NCI-H1417 (cell line): ENCODE measurements at places on chromosomes 3 and 15.

DNA sequence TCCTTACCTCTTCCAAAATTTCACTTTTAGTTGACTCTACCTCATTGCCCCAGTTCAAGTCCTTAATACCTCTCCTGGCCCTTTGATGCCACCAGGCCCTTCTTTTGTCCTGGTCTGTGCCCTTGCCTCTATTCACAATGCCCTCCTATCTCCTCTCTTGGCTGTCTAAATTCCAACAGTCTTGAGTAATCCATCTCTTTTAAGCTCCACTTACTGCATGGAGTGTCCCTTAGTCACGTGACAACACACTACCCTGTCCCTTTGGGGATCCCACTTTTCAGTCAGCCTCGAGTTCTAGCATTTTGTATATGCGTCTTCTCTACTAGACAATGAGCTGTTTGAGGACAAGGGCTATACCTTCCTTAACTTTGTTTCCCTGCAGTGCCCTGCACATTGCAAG, 52.7 kb upstream of the SCN5A start:
- DNase-seq: no peak

DNA sequence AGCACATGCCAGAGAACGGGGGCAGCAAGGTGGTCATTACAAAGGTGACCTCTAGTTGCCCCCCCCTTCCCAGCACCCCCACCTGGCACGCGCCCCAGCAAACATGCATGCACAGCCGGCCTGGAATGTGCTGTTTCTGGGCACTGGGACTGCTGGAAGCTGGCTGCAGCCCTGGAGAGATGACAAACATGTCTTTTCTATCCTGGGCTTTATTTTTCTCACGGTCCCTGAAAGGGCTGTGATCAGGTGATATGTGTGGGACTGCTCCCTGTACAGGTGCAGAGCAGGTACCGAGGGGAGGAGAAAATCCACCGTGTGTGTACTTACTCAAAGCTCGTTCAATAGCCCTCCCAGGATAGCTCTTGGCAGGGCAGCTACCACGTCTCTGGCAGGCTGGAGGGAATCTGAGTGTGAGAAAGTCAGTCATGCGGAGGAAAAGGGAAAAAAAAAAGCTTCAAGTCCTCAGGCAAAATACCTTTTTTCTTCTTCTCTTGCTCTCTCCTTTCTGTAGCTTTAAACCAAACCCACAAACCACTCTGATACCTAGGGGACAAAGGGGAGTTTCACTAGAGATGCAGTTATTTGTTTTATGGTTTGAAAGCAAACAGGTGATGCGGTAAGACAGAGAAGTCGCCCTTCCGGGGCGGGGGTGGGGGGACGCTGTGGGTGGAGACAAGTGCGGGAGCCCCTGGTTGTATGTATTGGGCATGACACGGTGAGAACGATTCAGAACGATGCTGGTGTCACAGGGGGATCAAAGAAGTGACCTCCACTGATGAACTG, 5.0 kb upstream of the HES1 start:
- DNase-seq: peak; percentile 76

- DNase-seq: no peak
These were observed 82.7 kb downstream of the BTLA start for GRCh38 chr3:112416391-112417212.

- peak; percentile 18 for DNase-seq
These were observed 182.3 kb downstream of the BBX start for GRCh38 chr3:107705046-107705445.

DNA sequence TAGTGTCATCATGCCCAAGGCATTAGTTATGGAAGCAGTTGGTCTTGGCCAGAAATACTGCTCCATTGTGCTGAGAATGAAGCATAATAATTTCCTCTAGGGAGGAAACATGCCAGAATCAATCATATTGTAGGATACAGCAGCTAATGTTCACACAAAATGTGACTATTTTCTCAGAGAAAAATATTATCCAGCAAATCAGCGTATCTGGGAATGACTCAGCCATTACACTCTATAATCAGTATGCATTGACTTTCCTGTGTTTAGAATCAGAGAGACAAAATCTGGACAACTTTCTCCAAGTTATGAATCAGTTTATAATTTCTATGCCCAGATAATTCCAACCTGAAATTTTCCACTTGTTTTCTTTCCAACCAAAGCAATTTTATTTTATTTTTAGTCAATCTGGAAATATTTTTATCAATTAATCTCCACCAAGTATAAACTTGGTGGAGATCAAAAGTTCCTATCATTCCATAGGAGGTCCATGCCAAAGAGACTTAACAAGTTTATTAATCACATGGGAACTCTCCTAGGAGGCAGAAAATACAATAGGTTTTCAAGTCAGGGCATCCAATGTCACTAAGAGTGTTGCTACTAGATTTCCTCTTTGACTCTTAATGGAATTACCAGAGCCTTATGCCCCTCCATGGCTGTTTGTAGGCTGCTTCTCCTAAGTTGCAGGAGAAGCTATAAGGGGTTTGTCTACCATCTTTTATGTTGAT, 36.4 kb downstream of the SUCNR1 start:
- no peak for DNase-seq

DNA sequence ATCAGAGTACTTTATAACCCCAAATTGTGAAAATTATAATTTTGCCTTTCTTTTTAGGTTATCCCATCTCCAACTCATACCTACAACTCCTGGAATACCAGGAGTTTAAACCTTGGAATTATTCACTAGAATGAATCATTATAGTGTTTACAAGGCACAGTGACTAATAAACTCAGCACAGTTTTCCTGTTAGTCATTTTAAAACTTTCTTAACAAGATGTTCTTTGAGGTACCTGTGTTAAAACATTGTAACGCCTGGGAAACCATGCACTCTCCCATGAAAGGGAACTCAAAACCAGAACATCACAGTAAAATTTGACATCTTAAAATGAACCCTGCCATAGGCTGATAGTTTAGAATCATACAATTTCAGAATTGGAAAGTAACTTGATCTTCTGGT, 132.4 kb upstream of the OSTN start:
- DNase-seq: no peak

DNA sequence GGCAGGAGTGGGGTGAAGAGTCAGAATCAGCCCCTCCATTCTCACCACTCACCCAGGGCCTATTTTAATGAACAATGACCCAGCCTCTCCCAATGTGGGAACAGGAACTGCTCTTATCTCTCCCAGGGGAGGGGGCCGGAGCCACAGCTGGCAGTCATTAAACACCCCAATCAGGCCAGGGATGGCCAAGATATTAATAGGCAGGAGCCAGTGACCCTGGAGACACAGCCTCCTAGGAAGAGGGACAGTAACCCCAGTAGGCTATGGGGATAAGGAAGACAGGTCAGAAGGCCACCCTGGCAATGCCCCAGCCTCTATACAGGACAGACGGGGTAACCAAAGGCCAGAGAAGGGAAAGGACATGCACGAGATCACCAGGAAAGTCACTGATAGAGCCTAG, 38.6 kb downstream of the VIPR1 start:
- no peak for DNase-seq
